ENCODE measurements at places on chromosomes 13 and 19.

- no peak for DNase-seq
Measured at GRCh38 chr19:45404557-45405434, at the start of gene PPP1R13L. TSS of gene PPP1R13L (minus strand) at chr19:45405069. CDS start at chr19:45398318, 6,751 bp downstream.

GRCh38 chr19:17391371-17392151 lies 2.4 kb downstream of the CCDC194 start:
- DNase-seq, result no peak

DNA sequence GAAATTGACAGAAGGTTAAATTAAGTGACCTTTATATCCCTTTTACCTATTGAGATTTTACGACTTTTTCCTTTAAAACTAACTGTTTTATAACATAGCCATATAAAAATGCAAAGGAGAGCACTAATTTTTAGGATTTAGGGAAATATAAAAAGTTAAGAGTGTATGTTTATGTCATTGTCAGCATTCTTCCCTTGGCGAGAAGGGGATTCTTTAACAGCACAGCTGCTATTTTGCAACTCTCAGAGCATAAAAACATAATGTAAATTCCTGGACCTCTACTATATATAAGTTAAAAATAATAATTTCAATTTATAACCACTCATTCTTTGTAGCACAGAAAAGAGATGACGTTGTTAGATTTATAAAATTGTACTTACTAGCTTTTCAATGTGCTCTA lies 363.2 kb downstream of the DACH1 start:
- no peak for DNase-seq

DNA sequence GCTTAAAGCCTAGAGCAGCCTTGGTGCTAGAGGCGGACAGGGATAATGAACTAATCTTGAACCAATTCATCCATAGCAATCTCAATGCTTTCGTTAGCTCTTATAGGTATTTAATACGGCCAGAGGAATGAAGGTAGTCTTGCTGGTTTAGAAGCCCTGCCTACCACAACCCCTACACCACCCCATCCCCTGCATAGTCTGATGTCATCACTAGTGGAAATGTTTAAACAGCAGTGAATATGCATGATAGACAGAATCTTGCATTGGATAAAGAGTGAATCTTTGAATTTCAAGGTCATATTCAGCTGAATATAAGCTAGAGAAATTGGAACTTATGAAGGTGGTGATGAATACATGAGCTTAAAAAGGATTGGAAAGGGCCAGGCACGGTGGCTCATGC lies 321.9 kb downstream of the ITGBL1 start:
- no peak for DNase-seq

GRCh38 chr13:103539265-103539664 lies 473.0 kb upstream of the SLC10A2 start:
- no peak for DNase-seq

- DNase-seq, result no peak
Measured at GRCh38 chr19:16614941-16615340, 13.1 kb downstream of the MED26 start.

DNA sequence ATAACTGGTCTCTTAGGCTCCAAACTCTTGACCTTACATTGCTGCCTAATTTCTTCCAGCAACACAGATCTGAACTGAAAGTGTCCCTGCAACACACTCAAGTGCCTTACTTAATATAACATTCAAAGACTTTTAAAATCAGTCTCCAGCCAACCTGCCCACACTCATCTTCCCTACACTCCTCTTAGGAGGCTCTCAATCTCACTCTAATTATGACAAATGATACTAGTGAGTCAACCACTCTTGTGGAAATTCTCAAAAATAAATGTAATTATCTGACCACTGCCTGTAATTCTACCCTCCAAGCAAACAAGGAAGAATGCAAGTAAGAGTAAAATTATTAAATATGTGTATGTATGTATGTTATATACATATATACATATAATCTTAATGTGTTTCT lies 348.1 kb upstream of the MIR17HG start:
- DNase-seq, result no peak

- no peak for DNase-seq
Measured at GRCh38 chr19:49403404-49404187, 15.5 kb downstream of the KASH5 start.
